A172 (cell line): ENCODE measurements at places on chromosomes 5 and 9. TPM values are rescaled to one million over a fixed set of nuclear protein-coding genes. Genes with fewer than 3 reads are reported as not detected.
A peak's percentile ranks its signal among the peaks of the same experiment; 100 is the strongest.

The MCTP1 gene
- total RNA-seq, result 14.2 and 15.7 TPM in 2 replicates

The KIAA1958 gene
- 0.98 and 1.2 TPM in 2 replicates for total RNA-seq

The SPOCK1 gene
- 4.5 and 6.5 TPM in 2 replicates for total RNA-seq

The ERP44 gene
- 28.3 and 28.7 TPM in 2 replicates for total RNA-seq

The PTGR1 gene
- total RNA-seq, result 12.1 and 13.0 TPM in 2 replicates

The NTRK2 gene
- not detected in 2 replicates for total RNA-seq

The DBH gene
- total RNA-seq, result 0.02 TPM in 1 of 2 replicates, not detected in the other

The CFAP77 gene
- 0.17 TPM in 1 of 2 replicates, not detected in the other for total RNA-seq

The ENTR1 gene
- total RNA-seq, result 99.2 and 148 TPM in 2 replicates

DNA sequence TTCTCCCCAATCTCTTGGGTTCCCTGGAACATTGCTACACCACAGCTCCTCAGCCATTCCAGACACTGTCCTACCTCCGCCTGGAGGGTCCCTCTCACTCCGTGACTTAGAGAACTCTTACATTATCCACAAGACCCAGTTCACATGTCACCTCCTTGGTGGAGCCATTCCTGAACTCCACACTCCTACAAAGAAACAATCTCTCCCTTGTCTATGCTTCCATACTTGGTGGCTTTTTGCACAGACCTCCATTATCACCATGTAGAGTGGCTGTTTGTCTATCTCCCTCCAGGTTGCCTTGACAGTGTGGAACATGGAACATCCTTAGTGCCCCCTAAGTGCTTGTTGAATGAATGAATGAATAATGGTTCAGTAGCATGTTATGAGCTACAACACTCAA lies 105.9 kb downstream of the PAX5 start:
- peak; percentile 44 for DNase-seq

DNA sequence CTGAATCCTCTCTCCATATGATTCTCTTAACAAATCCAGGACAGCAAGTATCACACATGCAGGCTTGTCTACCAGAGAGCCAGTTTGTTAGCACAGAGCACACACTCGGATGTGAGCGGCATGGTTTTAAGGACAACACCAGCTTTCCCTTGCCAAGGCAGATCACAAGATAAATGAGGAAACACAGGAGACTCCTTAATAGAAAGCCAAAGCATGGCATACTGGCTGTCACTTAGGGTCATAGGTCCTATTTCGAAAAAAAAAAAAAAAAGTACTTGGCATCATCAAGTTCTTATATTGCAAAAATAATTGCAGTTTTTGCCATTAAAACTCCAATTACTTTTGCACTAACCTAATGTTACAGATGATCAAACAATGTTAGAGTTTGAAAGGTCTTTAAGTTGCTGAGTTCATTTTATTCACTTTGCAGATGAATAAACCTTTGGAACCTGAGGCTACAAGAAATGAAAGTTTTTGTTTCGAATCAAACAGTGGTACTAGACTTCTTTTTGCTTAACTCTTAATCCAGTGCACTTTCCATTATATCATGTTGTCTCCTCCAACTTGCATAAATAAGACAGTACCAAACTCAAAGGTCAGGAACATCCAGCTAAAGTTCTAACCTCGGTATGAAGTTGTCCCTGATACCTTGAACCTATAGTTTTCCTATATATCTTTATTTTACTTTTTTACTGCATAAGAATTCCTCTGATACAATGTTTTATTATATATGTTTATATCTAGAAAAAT lies 138.5 kb downstream of the MPDZ start:
- no peak for DNase-seq

- no peak for DNase-seq
Observed at GRCh38 chr5:74945561-74946165, 79.5 kb upstream of the FAM169A start.

GRCh38 chr9:72420783-72421182 lies 55.8 kb upstream of the ZFAND5 start:
- DNase-seq, result no peak

- no peak for DNase-seq
Observed at GRCh38 chr5:33276628-33276950, 164.2 kb upstream of the TARS1 start.

- DNase-seq, result no peak
Observed at GRCh38 chr9:112712678-112713077, 5.2 kb downstream of the INIP start.

GRCh38 chr9:72588336-72588735 lies 66.9 kb downstream of the TMC1 start:
- no peak for DNase-seq
